ENCODE measurements at places on chromosomes 12 and 14.

GRCh38 chr14:54785136-54785777 is 117.4 kb downstream of the GCH1 start:
- DNase-seq = no peak

DNA sequence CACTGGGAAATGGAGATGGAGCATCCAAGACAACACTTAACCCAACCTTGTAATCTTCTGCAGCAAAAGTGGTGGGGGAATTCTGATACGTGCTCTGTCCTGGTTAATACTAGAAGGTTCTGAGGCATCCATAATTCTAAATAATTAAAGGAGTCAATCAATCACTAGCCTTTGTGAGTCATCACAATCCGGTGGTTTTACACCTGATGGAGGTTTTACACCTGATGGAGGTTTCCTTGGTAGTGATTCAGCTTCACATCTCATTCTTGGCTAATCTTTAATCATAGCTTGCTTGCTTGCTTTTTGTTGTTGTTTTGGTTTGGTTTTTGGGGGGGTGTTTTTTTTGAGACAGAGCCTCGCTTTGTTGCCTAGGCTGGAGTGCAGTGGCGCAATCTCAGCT is 343.4 kb downstream of the DPF3 start:
- DNase-seq = no peak

DNA sequence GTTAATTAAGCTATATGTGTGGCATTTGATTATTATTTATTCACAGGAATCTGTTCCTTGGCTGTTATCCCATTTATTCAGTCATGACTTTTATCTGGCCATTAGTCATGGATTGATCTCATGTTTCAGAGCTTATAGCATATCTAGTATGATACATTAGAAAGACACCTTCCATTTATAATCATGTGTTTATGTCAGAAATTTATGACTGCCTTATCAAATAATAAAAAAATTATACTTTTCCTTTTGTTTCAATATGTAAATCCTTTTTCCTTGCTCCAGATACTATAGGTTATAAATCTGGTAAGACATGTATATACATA is 248.0 kb upstream of the PDE3A start:
- no peak for DNase-seq

DNA sequence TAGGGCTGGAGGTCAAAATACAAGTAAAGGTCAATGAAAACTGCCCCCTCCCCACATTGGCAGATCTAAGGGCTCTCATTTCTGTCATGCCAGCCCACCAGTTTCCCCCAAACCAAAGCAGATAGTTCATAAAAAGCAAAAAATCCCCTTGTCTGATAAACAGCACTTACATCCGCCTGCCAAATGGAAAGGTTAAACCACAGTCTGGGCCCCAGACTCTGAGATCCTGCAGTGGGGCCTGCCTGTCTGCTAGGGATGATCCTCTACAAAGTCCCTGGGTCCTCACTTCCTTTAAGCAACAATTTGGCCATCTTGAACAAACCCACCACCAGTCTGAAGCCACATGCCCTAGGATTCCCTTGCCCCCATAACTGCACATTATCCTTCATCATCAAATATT is 9.7 kb upstream of the RPS26 start:
- no peak for DNase-seq

GRCh38 chr14:22159957-22160356 is 429.1 kb downstream of the DAD1 start:
- DNase-seq = no peak

- DNase-seq = no peak
Observed at GRCh38 chr12:92029902-92030586, 115.6 kb downstream of the BTG1 start.

GRCh38 chr12:13252616-13253015 is 56.1 kb downstream of the EMP1 start:
- no peak for DNase-seq

GRCh38 chr12:64890873-64891468 is 66.5 kb downstream of the TBC1D30 start:
- DNase-seq = no peak

GRCh38 chr14:67610491-67610890 is 9.2 kb upstream of the ARG2 start:
- DNase-seq = no peak
